ENCODE measurements at places on chromosomes 1 and 21.
A peak's percentile ranks its signal among the peaks of the same experiment; 100 is the strongest.

DNA sequence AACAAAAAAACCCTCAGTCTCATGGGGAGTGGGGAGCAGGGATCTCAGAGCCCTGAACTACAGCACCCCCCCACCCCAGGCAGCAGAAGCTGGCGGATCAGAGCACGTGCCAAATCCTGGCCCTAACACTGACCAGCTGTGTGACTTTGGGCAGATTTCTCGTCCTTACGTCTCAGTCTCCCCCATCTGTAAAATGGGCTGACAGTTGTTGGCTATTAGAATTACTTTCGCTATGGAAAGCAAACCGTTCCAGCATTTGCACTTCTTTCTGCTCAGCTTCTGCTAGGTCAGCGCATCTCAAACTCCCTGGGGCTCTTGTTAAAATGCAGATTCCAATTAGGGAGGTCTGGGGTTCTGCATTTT, 15.5 kb downstream of the TNFRSF8 start:
- no peak for DNase-seq
- H3K27ac ChIP-seq: no peak overlapping the region
- no peaks in the 10 kb centered on the region for H3K27me3 ChIP-seq

GRCh38 chr21:17523007-17523451, 10.2 kb downstream of the CXADR start:
- DNase-seq: no peak
- H3K4me1 ChIP-seq: no peaks in the 10 kb centered on the region
- no peak overlapping the region for H3K4me3 ChIP-seq
- no peak overlapping the region for H3K27ac ChIP-seq
- no peaks in the 10 kb centered on the region for H3K36me3 ChIP-seq
- H3K27me3 ChIP-seq: peaks cover 8% of the 10 kb centered on the region

GRCh38 chr1:157090196-157090647, 9.4 kb downstream of the ETV3L start:
- DNase-seq: peak; percentile 78
- peaks cover 2% of the 10 kb centered on the region for H3K4me1 ChIP-seq
- no peak overlapping the region for H3K4me3 ChIP-seq
- no peak overlapping the region for H3K27ac ChIP-seq

DNA sequence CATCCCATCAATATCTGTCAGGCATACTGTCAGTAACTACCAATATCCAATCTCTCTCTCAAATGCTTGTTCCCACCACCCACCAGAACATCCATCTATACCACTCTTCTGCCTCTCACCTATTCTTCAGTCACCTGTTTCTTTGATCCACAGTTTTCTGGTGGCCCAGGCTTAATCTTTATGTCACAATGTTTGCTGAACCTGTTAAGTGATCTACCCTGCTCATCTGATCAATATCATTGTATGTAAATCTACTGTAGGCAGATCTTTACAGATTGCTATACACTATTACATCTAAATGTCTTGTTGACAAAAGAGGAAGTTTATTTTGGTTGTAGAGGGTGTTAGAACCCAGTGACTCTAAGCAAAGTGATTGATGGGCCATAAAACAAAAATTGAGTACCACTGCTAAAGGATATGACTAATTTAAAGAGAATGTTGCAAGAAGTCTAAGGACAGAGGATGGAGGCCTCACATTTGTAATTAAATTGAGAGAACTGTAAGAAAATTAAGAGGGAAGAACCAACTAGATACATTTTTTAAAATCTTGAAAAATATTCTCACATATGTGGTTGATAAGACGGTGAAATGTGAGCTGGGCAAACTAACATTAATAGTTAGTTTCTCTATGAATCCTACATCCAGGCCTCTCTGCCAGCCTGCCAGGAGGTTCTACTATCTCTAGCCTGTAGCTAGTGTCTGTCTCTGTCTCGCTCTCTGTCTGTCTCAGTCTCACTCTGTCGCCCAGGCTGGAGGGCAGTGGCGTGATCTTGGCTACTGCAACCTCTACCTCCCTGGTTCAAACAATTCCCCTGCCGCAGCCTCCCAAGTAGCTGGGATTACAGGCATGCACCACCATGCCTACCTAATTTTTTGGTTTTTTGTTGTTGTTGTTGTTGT, 34.1 kb downstream of the EGLN1 start:
- H3K4me1 ChIP-seq: peaks cover 38% of the 10 kb centered on the region
- H3K4me3 ChIP-seq: no peak overlapping the region
- no peak for DNase-seq
- H3K27ac ChIP-seq: no peak overlapping the region
- H3K27me3 ChIP-seq: no peaks in the 10 kb centered on the region
- H3K36me3 ChIP-seq: peaks cover 23% of the 10 kb centered on the region

GRCh38 chr1:59452559-59452958, 155.7 kb downstream of the FGGY start:
- no peak for DNase-seq
- no peak overlapping the region for H3K4me3 ChIP-seq
- no peaks in the 10 kb centered on the region for H3K27me3 ChIP-seq
- no peaks in the 10 kb centered on the region for H3K4me1 ChIP-seq
- no peak overlapping the region for H3K27ac ChIP-seq

Measured in activated naive CD8-positive, alpha-beta T cell treated with anti-CD3 and anti-CD28 coated beads for 36 hours (primary cell).